ENCODE measurements at places on chromosomes 6 and 20.

GRCh38 chr6:46220352-46221221, 49.8 kb upstream of the ENPP5 start:
- DNase-seq, result no peak

DNA sequence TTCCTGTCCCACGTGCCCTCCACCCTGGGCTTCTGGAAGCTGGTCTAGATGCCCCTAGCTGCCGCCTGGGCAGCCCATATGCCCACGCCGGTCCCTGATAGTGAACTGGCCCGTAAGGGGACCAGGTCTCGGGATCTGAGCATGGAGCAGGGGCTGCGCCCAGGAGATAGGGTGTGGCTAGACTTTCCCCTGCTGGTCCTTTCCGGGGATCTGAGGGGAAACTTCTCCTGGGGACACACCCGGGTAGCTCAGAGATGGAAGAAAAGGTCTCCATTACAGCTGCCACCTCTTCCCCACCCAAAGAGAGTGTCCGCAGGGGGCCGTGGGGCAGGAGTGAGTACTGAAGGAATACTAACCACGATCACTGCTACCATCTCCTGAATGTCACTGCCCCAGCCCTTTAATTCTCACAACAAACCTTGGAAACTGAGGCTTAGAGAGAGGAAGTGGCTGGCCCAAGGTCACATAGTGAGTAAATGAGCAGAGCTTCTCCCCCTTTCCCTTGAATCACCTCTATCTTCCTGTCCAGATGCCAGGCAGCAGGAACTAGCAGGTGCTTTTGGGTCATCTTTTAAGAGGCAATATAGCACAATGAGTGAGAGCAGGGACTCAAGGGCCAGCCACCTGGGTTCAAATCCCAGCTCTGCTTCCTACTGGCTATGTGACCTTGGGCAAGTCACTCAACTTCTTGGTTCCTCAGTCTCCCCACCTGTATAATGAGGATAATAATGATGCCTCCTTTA, 11.8 kb upstream of the CCN5 start:
- DNase-seq, result no peak

- DNase-seq, result no peak
Observed at GRCh38 chr6:104558746-104559145, 301.0 kb downstream of the HACE1 start.

DNA sequence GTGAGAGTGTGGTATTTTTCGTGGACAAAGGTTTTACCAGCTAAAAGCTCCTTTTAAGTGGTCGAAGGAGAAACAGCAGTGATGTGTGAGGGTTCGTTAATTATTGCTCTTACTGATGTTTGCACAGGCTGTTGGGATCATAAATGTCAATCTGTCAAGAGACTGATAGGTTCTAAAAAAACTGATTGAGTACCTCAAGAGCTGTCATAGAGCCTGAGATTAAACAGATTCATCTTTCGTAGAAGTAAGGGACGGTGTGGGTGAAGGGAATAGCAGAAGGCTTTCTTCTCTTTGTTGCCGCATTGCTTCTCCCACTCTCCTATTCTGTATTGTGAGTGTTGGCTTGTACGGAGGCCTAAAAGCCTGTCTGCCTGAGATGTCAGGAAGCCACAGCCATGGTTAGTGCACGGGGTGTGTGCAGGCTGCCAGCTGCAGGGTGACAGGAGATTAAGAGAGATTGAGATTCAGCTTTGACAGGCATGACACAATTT, 291.0 kb downstream of the ZFAND3 start:
- DNase-seq, result no peak

All from effector memory CD8-positive, alpha-beta T cell (primary cell).